ENCODE measurements at places on chromosomes 5 and 9.

- DNase-seq = no peak
These were observed 27.7 kb downstream of the FGF10 start for GRCh38 chr5:44361342-44362001.

DNA sequence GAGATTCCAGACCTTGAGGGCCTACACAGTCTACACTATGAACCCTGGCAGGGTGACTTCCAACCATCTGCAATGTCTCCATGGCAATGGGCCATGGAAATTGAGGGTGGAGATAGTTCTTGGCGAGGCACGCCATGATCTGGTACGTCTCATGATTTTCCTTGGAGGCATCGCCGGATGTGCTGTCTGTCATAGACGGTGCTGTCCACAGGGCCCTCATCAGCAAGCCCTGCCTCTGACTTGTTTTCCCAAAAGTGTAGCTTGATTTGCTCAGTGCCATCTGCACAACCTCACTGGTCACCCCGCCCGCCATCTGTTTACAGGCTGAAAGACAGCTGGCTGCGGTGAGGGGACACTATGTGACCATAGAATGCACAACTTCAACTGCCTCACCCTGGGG is 73.5 kb downstream of the BOD1 start:
- DNase-seq = no peak

DNA sequence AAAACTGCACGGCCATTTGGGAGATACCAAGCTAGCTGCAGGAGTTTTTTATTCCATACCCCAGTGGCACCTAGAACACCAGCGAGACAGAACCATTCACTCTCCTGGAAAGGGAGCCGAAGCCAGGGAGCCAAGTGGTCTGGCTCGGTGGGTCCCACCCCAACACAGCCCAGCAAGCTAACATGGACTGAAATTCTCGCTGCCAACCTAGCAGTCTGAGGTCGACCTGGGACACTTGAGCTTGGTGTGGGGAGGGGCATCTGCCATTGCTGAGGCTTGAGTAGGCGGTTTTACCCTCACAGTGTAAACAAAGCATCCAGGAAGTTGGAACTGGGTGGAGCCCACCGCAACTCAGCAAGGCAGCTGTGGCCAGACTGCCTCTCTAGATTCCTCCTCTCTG is 108.9 kb upstream of the CHD1 start:
- peak; percentile 15 for DNase-seq

DNA sequence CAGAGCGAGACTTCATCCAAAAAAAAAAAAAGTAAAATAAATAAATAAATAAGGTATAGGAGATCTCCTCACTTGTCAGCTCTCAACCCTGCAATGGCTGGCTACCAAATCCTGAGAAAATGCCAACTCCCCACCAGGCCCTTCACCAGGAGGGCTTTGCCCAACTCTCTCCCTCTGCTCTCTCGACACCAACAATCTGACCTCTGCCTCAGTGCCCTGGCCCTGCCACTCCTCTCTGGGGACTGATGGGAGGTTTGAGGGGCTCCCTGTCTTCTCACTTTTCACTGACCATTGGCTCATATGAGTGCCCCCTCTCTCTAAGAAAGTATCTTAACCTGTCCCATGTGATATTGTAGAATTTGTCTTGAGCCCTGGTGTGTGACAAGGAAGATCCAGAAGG is 52.6 kb upstream of the SH3PXD2B start:
- DNase-seq = no peak

DNA sequence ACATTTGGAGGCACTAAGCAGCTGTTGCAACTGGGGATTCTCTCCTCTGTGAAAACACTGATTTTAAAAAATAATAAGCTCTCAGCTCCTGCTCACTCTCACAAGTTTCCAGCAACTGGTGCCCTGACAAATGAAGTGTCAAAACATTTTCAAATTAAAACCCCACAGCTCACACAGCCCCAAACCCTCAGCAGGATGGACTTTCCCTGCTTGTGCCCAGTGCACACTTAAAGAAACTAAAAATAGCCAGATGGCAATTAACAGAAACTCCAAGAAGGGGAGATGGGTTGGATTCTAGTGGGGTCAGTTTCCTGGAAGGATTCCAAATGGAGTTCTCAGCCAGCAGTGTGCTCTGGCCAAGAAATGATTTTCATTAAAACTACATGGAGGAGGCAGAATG is 163.0 kb upstream of the PUM3 start:
- no peak for DNase-seq

- no peak for DNase-seq
These were observed 99.3 kb downstream of the KLF4 start for GRCh38 chr9:107390279-107390678.

- DNase-seq = no peak
These were observed 9.7 kb upstream of the MSMP start for GRCh38 chr9:35763803-35764202.

- DNase-seq = no peak
These were observed 163.7 kb downstream of the DAB2IP start for GRCh38 chr9:121815084-121815483.

DNA sequence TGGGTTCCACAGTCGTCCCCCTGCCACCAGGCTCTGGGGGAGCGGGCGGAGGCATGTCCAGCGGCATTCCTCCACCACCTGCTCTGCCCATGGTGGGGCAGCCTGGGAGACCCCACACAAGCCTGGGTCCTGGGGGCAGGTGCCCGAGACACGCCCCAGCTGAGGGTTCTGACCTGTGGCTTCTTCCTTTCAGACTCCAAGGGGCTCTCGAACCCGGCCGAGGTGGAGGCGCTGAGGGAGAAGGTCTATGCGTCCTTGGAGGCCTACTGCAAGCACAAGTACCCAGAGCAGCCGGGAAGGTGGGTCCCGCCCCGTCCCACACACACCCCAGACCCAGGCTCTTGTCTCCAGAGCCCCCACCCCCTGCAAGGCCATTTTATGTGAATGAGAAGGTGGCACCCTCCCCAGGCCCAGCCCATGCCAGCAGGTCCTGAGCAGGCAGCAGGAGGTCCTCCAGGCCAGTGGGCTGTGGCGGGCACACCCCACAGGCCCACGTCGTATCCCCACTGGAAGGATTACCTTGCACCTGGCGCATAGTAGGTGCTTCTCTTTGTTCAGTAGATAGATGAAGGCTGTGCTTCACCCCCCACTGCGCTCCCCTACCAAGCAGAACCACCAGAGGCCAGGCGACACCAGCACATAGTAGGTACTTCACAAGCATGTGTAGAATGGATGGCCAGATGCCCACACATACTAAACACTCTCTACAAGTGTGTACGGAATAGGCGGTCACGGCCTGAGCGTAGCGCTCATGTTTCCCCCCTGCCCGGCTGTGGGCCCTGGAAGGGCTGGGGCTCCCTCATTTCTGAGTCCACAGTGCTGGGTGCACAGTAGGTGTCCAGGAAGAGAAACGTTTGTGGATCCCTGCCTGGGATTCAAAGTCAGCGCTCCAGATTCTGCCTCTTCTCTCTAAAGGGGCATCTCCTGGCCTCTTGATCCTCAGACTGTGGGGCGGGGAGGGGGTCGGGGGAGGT is 107.9 kb downstream of the RXRA start:
- DNase-seq = no peak

GRCh38 chr9:21653091-21653490 is 149.3 kb upstream of the MTAP start:
- no peak for DNase-seq
